Activated naive CD4-positive, alpha-beta T cell treated with anti-CD3 and anti-CD28 coated beads, Interleukin-2, amount 10 ng/mL, durations not matched to agents 7 days and 5 days (primary cell): ENCODE measurements at places on chromosomes 7 and 10.

DNA sequence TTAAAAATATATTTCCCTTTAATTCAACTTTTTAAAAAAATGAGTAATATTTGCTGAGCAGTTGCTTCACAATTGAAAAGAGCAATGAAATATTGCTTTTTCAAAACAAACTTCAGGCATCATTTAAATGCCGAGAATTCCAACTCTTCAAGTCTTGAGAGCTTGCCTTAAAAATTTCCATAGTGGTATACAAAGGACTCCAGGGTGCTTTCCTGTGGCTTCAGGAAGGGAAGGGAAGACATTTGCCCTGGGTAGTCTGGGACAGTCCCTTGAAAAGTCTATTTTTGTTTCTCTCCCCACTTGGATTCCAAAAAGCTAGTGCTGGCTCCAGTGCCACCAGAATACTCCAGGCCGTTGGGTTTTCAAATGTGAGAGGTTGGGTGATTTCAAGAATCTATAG lies 71.7 kb downstream of the HYCC1 start:
- H3K4me3 ChIP-seq, result no peak overlapping the region
- H3K27ac ChIP-seq, result no peak overlapping the region
- peaks cover 12% of the 10 kb centered on the region for H3K36me3 ChIP-seq
- DNase-seq, result no peak

GRCh38 chr7:40192036-40192435 lies 57.2 kb downstream of the SUGCT start:
- H3K4me3 ChIP-seq, result no peak overlapping the region
- H3K36me3 ChIP-seq, result no peaks in the 10 kb centered on the region
- no peaks in the 10 kb centered on the region for H3K27me3 ChIP-seq
- H3K27ac ChIP-seq, result no peak overlapping the region
- no peak for DNase-seq
- H3K4me1 ChIP-seq, result no peaks in the 10 kb centered on the region

- H3K4me3 ChIP-seq, result no peak overlapping the region
- no peak for DNase-seq
- peaks cover 4% of the 10 kb centered on the region for H3K27me3 ChIP-seq
- H3K36me3 ChIP-seq, result no peaks in the 10 kb centered on the region
- H3K27ac ChIP-seq, result no peak overlapping the region
- peaks cover 20% of the 10 kb centered on the region for H3K4me1 ChIP-seq
Observed at GRCh38 chr7:12638851-12639456, 48.5 kb upstream of the ARL4A start.

DNA sequence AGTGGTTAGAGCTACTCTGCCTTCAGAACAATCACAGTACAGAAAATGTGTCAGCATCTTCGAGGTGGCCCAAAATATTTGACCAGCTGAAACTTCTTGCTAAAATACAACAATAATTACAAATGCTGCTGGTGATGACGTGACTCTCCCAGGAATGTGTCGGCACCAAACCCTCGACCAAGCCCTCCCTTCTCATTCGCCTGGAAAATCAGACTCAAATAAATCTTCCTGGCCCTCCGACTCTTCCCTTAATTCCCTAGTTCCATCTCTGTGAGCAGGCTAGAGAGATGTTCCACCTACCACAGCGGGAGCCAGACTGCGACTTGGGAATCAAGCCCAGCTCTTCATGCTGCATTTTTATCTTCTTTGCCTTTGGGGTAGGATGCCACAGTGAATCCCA lies 4.1 kb downstream of the PRSS2 start:
- no peak for DNase-seq
- peaks cover 7% of the 10 kb centered on the region for H3K4me1 ChIP-seq
- peaks cover 9% of the 10 kb centered on the region for H3K27me3 ChIP-seq
- no peak overlapping the region for H3K4me3 ChIP-seq
- no peak overlapping the region for H3K27ac ChIP-seq
- H3K36me3 ChIP-seq, result no peaks in the 10 kb centered on the region

GRCh38 chr10:44647877-44648542 lies 263.1 kb upstream of the CXCL12 start:
- H3K27me3 ChIP-seq, result no peaks in the 10 kb centered on the region
- no peak overlapping the region for H3K4me3 ChIP-seq
- H3K36me3 ChIP-seq, result no peaks in the 10 kb centered on the region

DNA sequence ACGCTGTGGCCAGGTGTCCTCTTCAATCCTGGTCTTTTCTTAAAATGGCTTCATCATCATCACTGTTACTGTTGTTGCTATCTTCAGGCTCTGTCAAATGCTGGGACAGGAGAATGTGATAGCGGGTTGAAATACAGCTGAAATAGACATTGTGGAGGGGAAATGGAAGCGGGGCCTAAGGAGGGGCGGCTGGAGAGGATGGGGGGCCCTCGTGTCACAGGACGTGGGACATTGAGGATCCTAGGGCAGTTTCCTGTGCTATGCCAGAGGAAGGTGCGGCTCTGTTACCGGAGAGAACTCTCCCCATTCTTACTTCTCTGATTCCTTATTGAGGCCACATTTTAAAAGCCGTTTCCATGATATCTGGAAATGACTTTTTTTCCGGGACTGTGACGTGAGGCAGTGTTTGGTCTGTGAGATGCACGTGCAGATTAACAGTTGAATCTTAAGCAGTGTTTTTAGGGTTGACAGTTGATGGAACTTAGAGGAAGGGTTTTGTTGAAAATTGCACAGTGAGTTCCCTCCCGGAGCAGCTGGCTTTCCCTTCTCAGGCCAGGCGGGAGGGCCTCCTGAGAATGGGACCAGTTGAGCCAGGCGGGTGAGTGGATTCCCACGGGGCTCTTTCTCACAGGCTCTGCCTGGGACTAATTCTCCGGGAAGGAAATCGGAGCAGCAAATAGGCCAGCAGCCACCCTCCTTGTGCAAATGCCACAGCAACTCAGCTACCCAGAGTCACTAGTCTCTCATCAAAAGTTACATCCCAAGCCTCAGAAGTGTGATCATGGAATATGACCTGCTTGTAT lies 125.2 kb downstream of the TACC2 start:
- no peak overlapping the region for H3K27ac ChIP-seq
- no peak for DNase-seq
- no peaks in the 10 kb centered on the region for H3K36me3 ChIP-seq
